ENCODE measurements at places on chromosomes 1 and 21.
A peak's percentile ranks its signal among the peaks of the same experiment; 100 is the strongest.

DNA sequence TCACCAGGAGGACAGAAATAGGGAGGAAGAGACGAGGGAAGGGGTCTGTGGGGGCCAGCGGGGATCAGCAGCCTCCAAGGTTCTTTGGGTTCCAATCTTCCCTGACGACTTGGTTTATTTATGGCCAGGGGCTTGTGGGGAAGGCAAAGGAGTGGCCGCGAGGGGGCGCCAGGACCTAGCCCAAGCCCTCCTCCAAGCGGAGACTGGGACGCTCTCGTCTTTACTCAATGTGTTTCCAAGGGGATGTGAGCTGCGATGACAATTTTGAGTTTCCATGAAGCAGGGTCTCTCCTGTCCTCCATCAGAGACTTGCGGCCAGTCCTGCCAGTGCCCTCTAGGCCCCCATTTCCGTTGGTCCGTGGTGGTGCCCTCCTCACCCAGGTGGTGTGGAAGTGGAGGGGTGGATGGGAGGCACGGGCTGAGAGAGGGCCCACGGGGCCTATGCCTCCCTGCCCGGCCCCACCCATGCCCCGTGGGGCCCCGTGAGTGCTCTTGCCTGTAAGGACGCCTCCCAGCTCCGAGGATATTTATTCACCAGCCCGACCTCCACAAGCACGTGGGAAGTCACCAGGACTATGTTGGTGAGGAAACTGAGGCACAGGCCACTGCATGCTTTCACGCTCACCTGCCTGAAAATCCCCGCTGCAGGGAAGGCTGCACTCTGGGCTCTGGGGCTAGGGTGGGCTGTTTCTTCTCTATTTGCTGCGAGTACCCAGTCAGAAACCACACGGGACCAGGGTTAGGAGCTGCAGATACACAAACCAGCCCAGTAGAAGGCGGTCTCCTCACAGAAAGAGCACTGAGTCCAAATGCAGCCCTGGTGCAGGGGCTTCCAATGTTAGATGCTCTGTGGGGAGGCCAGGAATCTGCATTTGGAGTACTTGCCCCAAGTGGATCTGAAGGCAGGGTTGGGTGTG lies 26.5 kb downstream of the DMRTB1 start:
- DNase-seq, result peak; percentile 60

DNA sequence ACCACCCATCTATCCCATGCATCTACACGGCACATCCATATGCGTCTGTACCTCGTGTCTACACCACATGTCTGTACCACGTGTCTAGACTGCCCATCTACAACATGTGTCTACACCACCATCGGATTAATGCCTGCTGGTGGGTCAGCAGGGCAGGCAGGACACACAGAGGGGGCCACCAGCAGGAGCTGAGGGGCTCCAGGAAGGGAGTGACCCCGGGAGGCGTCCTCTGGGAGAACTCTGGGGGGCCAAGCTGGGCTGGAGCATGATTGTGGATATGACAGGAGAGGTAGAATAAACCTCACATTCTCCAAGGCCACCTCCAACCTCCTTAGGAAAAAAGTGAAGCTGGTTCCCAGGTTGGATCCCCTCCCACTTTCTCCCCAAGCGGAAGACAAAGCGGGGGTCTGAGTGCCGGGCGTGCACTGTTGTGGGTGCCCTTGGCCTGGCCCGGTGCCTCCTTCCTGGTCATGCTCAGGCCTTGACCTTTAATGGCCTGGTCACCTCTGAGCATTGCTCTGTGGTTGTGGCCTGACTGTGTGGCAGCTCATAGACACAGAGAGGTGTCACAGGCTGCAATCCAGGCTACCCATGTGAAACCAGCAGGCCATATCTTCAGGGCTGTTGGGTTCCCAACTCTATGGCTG lies 881 bp upstream of the ACTRT2 start:
- DNase-seq, result no peak

- no peak for DNase-seq
Observed at GRCh38 chr1:225644666-225645065, 8.3 kb downstream of the ENAH start.

DNA sequence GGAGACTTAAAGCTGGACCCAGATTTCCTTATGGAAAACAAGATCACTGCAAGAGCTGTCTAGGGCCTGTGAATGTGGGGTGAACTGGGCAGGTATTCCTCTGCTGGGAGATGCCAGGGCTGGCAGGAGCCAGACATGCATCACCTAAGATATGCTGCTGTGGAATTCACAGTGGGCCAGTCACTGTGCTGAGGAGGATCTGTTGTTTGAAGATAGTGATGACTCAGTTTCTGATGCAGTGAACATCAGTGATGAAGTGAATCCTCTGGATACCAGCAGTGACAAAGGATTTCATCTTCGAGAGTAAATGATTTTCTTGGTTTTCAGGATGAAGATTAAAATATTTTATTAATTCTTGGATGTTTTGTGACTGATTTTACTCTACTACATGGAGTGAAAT lies 29.9 kb upstream of the CAMSAP2 start:
- DNase-seq, result no peak

- peak; percentile 36 for DNase-seq
Observed at GRCh38 chr21:45012662-45013259, 61.6 kb upstream of the ADARB1 start.

- no peak for DNase-seq
Observed at GRCh38 chr1:58255192-58255591, 291.3 kb downstream of the OMA1 start.

GRCh38 chr1:17911791-17912190 lies 156.7 kb downstream of the ACTL8 start:
- no peak for DNase-seq

DNA sequence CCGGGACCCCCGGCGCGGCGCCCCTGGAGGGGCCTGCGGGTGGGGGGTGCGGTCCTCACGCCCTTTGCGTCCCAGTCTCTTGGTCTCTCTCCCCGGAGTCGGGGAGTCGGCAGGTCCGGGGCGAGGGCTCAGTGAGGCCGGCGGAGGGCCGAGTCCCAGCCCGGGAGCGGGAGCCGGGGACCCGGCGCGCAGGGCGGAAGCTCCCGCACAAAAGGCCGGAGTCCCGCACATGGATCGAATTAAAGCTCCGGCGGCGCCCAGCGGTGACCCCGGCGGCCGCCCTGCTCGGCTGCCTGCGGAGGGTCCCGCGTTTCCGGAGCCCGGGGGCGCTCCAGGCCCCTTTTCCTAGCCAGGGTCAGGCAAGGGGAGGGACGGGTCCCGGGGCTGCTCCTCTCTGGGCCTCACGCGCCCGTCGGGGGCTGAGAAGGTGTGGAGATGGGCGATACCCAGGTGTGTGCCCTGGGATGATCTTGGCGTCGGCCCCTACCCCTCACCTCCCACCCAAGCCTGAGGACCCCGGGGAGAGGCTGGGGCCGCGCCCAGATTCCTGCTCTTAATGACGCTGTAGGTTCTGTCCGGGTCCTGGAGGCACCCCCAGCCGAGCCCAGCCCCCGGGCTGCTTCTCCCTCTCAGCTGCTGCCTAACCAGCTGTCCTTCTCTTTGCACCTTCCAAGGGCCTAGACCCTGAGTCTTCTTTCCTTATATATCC lies 512 bp downstream of the FBLIM1 start:
- no peak for DNase-seq
